A375 (cell line): ENCODE measurements at places on chromosomes 5 and 9. TPM values are rescaled to one million over a fixed set of nuclear protein-coding genes. Genes with fewer than 3 reads are reported as not detected.

PCDHB14 gene
- total RNA-seq = 1.8 and 2.9 TPM in 2 replicates

SLC1A3 gene
- total RNA-seq = 21.7 and 23.9 TPM in 2 replicates

DHFR gene
- total RNA-seq = 43.7 and 44.9 TPM in 2 replicates

KIF20A gene
- 60.6 and 61.7 TPM in 2 replicates for total RNA-seq

RASGRF2 gene
- 0.03 and 0.15 TPM in 2 replicates for total RNA-seq

CCDC192 gene
- 0.27 TPM in 1 of 2 replicates, not detected in the other for total RNA-seq

NR2F1-AS1 gene
- total RNA-seq = 4.2 and 6.8 TPM in 2 replicates

MBLAC2 gene
- total RNA-seq = 7.0 and 7.9 TPM in 2 replicates

LAMC3 gene
- 0.11 and 1.5 TPM in 2 replicates for total RNA-seq

PCDHGC5 gene
- 1.1 and 1.3 TPM in 2 replicates for total RNA-seq

ELAVL2 gene
- 2.0 and 2.3 TPM in 2 replicates for total RNA-seq

ZFP62 gene
- total RNA-seq = 17.4 and 18.0 TPM in 2 replicates

LHX6 gene
- 0.72 and 1.7 TPM in 2 replicates for total RNA-seq

OR1J2 gene
- 0.49 TPM in 1 of 2 replicates, not detected in the other for total RNA-seq

BHMT2 gene
- not detected in 2 replicates for total RNA-seq

FOXD4L6 gene
- total RNA-seq = 0.05 TPM in 1 of 2 replicates, not detected in the other

SYK gene
- total RNA-seq = 0.15 and 0.72 TPM in 2 replicates

TMEM215 gene
- total RNA-seq = not detected in 2 replicates

DENND1A gene
- total RNA-seq = 12.4 and 12.9 TPM in 2 replicates

TCF7 gene
- total RNA-seq = 0.72 and 2.7 TPM in 2 replicates

UBE2B gene
- total RNA-seq = 8.0 and 12.4 TPM in 2 replicates

GFPT2 gene
- 32.9 and 37.4 TPM in 2 replicates for total RNA-seq

TRAF1 gene
- total RNA-seq = 7.8 and 7.9 TPM in 2 replicates

RNF183 gene
- not detected in 2 replicates for total RNA-seq

NAIP gene
- total RNA-seq = 3.3 and 4.9 TPM in 2 replicates

PCDHB12 gene
- total RNA-seq = 2.3 and 2.7 TPM in 2 replicates

BSPRY gene
- not detected in 2 replicates for total RNA-seq

SPARC gene
- 1,808 and 2,270 TPM in 2 replicates for total RNA-seq

LCN6 gene
- total RNA-seq = not detected in 2 replicates

FOXD4 gene
- total RNA-seq = 0.30 and 0.37 TPM in 2 replicates

GARIN3 gene
- total RNA-seq = not detected in 2 replicates

PCDHB16 gene
- total RNA-seq = 7.7 and 7.9 TPM in 2 replicates

HSD17B3 gene
- 1.0 and 1.2 TPM in 2 replicates for total RNA-seq

LHX2 gene
- not detected in 2 replicates for total RNA-seq

CD72 gene
- 1.3 TPM in 1 of 2 replicates, not detected in the other for total RNA-seq

PDCD1LG2 gene
- 0.79 and 0.82 TPM in 2 replicates for total RNA-seq

PPP6C gene
- 15.7 and 20.0 TPM in 2 replicates for total RNA-seq

TMOD1 gene
- 0.04 TPM in 1 of 2 replicates, not detected in the other for total RNA-seq

ZNF618 gene
- total RNA-seq = 2.9 and 3.3 TPM in 2 replicates

ANKRD55 gene
- 0.74 and 1.1 TPM in 2 replicates for total RNA-seq

LRRTM2 gene
- 0.03 and 0.68 TPM in 2 replicates for total RNA-seq

NKD2 gene
- 0.49 and 0.72 TPM in 2 replicates for total RNA-seq

OGN gene
- total RNA-seq = not detected in 2 replicates

IFNK gene
- not detected in 2 replicates for total RNA-seq

PCDHB10 gene
- total RNA-seq = 2.3 and 3.0 TPM in 2 replicates

TMEM161B gene
- total RNA-seq = 18.5 and 20.1 TPM in 2 replicates

PLPPR1 gene
- not detected in 2 replicates for total RNA-seq

VAV2 gene
- 13.3 and 14.7 TPM in 2 replicates for total RNA-seq

HTR4 gene
- total RNA-seq = not detected in 2 replicates

GABRA6 gene
- total RNA-seq = 0.05 TPM in 1 of 2 replicates, not detected in the other

TAF11L5 gene
- not detected in 2 replicates for total RNA-seq
